ENCODE measurements at places on chromosomes 1 and 21.

DNA sequence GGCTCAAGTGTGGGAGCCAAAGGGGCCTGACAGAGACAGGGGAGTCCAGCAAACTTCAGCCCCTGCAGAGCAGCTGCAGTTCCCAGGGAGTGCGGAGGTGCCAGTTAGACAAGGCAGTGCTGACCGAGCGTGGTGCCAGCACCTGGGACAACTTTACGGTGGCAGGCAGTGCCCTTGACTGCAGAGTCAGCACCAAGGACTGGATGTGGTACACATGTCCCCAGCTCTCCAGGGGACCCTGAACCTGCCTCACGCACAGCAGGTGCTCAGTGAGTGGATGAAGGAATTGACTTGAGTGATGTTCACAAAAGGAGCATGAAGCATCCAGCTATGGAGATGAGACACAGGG is 296.5 kb downstream of the SIPA1L2 start:
- no peak for DNase-seq

GRCh38 chr1:109984190-109984455 is 442 bp upstream of the AHCYL1 start:
- DNase-seq: no peak

DNA sequence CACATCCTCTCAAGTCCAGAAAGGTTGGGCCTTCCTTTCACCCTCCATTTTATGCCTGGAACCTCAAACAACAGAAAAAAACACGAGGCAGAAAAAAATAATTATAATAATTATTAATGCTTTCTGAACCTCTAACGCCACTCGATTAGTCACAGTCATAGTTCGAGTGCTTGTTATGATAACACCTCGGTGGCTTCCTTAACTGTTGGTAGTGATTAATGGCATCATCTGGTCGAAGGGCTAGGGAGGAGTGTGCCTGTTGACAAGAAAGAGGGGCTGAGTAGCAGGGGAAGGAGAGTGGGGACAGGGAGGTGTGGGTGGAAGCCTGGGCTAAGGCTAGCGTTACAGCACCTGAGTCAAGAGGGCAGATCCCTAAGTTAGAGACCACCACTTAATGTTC is 21.3 kb upstream of the IL10 start:
- DNase-seq: no peak

- DNase-seq: no peak
Observed at GRCh38 chr1:206680279-206680678, 4.4 kb upstream of the MAPKAPK2 start.

DNA sequence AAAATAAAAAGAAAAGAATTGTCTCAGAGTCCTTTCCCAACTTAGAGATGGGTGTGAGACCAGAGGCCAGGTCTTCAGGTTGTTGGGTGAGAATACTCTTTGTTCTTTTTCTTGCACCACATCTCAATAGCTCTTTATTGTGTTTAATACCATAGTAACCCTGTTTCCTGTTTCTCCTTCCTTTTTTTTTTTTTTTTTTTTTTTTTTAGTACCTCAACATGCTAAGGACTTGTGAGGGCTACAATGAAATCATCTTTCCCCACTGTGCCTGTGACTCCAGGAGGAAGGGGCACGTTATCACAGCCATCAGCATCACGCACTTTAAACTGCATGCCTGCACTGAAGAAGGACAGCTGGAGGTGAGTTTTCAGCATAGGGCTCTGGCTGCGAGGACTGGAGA is 24.4 kb downstream of the CELF3 start:
- no peak for DNase-seq

DNA sequence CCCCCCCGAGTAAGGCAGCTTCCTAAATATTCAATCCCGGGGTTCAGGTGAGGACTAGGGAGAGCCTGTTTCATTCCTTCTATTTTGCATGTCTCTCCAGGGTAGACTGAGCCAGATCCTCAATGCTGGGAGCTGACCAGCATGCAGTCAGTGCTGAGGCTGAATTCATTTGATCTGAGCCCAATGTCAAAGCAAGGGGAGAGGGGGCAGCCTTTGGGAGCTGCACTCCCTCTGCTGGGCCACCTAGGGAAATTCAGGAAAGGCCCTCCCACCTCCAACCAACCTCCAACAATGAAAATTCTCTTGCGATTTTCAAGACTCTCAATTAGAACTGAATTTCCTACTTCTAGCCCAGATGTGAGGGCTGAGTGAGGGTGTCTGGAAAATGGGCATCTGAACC is 371.2 kb downstream of the NPHP4 start:
- no peak for DNase-seq

DNA sequence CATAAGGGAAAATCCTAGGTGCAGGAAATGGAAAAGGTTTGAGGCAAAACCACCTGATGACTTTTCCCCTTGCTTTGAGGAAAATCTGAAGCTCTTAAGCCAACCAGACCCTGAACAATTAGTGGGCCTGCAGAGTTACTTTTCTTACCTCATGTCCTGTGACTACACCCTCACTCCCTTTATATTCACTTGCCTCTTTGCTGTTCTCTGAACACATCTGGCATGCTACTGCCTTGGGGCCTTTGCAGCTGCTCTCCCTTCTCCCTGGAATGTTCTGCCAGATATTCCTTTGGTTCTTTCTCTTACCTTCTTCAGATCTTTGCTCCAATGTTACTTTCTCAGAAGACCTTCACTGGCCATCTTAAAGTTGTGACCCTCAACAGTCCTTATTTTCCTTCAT is 21.8 kb downstream of the RPTN start:
- DNase-seq: no peak

DNA sequence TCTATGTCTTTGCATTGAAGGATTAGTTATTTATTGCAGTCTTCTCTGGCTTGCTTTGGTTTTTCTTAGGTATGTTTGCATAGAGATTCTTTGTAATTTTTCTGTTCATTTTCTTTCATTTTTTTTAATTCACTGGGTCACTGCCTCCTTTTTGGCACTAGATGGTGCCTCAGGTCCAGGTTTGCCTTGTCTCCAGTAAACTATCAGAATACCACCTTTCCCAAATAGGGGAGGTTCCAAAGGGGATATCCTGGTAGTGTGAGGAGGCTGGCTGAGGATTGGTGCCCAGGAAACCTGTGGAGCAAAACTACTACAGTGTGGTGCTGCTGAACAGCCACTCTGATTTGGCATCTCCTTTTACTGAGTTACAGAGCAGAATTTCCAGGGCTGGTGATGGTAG is 257.1 kb downstream of the KCTD3 start:
- no peak for DNase-seq

- no peak for DNase-seq
Observed at GRCh38 chr1:32701951-32702598, 495 bp downstream of the SYNC start.

DNA sequence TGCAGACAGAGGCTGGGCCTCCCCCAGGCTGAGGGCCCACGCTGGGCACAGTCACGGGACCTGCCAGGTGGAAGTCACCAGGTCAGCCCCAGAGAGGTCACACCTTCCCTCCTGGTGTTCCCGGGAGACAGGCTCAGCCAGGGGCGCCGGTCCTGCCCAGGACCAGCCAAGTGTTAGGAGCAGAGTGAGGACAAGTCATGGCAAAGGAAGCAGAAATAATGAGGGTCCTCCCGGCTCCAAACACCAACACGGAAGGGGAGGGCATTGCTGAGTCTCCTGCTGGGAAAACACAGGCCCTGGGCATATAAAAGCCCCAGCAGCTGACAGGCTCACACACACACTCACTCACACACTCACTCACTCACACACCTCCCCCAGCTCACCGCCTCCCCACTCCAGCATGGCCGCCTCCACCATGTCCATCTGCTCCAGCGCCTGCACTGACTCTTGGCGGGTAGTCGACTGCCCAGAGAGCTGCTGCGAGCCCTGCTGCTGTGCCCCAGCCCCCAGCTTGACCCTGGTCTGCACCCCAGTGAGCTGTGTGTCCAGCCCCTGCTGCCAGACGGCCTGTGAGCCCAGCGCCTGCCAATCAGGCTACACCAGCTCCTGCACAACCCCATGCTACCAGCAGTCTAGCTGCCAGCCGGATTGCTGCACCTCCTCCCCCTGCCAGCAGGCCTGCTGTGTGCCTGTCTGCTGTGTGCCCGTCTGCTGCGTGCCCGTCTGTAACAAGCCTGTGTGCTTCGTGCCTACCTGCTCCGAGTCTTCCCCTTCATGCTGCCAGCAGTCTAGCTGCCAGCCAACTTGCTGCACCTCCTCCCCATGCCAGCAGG is at the start of gene KRTAP10-10:
TSS of gene KRTAP10-10 (plus strand) at position 339 of the 833 bp plus-strand sequence. CDS start at position 401, 62 bp downstream.
- no peak for DNase-seq

DNA sequence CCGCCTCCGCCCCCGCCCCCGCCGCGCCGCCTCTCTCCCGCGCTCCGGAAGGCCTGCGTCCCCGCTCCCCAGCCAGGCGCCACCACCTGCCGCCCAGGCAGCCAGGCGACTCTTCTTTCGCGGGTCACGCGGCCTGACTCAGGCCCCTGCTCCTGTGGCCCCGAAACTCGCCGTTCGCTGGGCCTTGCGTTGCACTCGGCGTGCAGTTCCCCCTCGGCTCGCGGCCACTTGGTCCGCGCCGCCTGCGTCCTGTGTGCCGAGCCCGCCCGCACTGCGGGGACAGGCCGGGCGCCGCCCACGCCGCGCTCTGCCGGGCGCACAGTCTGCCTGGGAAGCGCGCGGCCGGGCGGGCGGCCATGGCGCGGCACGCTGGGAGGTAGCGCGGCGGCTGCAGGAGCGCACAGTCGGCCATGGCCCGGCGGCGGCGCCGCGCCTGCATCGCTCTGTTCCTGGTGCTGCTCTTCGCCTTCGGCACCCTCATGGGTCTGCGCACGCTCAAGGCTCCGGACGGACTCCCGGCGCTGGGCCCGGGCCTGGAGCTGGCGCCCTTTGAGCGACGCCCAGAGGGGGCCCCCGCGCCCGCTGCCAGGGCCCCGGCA is at the start of gene MANEAL:
TSS of gene MANEAL (plus strand) at position 75 of the 599 bp plus-strand sequence. CDS start at position 411, 336 bp downstream.
- no peak for DNase-seq

GRCh38 chr21:36874665-36875064 is 91.8 kb downstream of the HLCS start:
- DNase-seq: no peak

- no peak for DNase-seq
Observed at GRCh38 chr1:231629132-231629531, 2.5 kb downstream of the DISC1 start.

DNA sequence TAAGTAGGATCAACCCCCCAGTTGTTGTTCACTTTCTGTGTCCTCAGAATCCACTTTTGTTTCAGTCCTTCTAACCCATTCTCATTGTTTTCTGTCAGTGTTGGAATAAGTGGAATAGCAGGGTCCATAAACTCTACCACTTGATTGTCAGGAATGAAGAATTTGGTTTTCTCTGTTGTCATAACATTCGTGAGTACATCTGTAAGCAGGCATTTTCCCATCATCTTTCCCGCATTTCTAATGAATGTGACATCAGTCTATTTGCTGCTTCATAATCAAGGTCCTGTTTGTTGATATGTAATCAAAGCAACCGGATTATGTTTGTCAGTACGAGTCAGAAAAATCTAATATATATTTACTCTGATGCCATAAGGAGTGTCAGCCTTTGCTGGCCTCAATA is 147.1 kb downstream of the KIF26B start:
- no peak for DNase-seq

DNA sequence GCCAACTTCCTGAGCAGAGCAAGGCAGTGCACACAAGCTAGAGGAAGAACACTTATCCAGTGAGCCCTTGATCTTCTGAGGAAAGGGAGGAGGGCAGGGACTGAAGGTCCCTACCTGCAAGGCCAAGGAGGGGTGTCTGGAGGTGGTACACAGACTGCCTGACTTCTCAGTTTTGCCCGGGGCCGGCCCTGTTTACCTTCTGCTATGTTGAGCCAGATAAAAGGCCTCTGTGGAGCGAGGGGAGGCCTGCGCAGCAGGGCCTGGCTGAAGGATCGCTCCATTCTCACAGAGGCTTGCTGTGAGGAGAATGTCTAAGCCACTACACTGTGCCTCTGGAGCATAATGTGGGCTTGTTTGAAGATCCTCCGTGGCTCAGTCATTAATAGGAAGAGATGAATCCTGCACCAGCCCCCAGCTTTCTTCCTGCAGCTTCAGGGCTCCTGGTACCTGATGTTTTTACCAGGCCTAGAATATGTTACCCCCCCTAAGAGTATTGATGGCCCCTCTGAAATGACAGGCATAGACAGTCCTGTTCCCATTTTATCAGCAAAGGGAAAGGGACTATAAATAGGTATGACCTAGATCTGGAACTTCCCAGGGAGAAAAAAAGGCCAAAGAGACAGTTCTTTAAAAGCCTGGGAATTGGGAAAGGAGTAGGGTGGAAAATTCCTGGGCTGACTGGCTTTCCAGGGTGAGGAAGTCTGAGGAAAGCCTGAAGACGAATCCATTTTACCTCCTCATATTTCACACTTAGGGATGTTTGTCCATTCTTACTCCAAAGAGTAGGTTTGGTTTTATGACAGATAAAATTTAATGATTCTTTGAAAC is 4.7 kb downstream of the POGK start:
- DNase-seq: no peak

- no peak for DNase-seq
Observed at GRCh38 chr1:239765163-239765562, 326.5 kb upstream of the FMN2 start.

DNA sequence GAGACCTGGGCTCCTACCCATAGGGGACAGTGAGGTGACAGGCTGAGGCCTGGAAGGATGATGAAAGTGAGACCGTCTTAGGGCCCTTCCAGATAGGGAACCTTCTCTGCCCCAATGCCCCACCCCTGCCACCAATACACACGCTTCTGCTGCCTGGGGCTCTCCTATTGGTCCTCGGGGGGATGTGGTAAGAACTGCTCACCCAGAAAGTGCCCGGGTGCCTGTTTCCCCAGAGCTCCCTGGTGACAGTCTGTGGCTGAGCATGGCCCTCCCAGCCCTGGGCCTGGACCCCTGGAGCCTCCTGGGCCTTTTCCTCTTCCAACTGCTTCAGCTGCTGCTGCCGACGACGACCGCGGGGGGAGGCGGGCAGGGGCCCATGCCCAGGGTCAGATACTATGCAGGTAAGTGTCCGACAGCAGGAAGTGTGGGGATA is 948 bp downstream of the SEMA4A start:
- no peak for DNase-seq

DNA sequence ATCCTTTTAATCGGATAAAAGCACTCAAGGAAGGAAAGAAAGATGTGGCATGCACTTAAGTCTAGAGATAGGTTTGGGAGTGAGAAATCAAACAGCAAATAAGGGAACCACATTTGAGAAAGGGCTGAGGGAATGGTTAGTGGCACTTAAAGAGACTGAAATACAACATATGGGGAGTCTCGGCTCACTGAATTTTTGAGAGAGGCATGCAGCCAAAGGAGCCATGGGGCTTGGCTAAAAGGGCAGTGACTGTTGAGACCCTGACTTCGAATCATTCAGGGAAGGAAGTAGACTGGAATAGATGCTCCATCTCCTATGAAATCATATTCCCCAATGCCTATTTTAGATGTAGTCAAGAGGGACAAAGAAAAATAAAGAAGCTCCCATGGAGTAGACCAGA is 58.3 kb upstream of the HAO2 start:
- DNase-seq: no peak
